ENCODE measurements at places on chromosomes 12 and 14.

DNA sequence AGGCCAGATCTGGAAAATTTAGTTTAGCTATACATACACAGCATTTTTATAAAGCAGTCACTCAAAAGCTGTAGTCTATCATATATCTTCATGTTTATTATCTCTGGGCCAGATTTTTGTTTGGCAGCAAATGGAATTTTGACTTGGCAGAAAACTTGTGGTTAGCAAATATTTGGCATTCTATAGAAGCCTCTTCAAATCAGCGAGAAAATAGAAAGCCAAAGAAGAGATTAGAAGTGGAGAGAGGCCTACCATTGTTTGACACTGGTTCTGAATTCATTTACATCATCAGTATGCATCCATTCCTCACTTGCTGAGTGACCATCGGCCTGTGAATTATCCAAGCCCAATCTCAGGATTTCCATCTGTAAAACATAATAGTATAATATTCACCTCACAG lies 1077.6 kb downstream of the GALC start:
- no peak for DNase-seq

DNA sequence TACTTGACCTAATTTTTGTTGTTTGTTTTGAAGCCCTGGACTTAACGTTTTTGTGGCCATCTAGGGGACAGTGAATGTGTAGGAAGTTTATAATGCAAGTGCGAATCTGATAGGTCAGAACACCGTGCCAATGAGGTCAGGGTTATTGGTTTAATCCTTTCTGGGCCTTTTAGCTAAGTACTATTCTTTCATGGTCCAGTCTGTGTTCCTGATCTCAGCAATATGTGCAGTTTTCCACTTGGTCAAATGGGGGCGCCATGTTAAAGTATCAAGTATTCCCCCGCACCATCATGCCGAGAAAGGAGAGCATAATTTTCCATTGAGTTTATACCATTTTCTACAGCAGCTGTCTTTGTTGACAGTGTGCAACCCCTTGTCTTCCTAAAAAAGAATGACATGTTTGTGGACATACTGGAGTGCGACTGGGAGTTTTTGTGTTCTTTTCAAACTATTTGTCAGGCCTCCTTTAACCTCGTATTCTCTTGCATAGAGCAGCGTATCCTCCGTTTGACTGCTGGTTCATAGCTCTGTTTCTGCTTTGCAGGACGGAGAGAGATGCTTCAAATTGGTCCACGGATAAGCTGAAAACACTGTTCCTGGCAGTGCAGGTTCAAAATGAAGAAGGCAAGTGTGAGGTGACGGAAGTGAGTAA lies 1.3 kb downstream of the AHSA1 start:
- peak; percentile 23 for DNase-seq

DNA sequence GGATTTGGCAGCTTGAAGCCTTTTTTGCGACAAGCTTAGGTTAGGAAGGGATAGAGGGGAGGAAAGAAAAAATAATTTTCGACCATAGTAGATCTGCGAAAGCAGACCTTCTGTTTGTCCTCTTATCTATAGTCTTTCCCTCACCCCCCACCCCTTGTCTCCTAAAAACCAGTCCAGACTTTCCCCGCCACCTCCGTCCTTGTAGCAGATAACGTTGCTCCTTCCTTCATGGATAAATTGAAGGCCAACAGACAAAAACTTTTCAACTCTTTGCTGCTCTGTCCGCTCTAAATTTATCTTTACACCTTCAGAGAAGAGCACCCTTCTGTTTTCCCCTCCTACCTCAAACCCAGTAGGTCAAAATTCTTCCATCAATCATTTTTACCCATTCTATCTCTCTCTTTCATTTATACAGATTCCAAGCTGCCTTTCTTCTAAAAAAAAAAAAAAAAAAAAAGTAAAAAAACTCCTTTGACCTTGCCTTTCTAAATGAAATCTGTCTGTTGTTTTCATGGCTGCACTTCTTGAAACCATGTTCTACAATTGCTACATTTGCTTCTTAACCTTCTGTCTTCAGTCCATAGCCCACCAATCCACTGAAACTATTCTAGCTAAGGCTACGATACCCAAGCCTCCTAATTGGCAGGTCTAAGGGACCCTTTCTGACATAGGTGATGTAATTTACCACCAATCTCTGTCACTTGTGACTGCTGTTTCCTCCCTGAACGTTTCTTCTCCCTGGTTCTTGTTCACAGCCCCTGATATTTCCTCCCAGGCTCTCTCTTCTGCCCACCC lies 11.1 kb upstream of the NEMF start:
- no peak for DNase-seq

DNA sequence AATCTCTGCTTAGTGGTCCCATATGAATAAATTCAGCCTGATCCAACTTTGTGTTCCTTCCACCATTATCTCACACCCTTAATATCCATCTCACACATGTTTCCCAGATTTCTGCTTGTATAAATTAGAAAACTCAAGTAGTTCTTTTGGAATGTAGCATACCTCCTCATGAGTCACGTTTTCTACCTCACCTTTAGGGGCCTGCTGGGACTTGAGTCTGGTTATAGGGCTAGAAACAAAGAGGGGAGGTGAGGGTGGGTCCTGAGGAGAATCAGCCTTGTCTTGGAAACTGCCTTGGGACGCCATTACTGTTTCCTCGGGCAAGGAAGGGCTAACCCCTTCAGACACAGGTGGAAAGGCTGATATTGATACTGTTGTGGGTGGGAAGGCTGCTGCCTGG lies 51.1 kb downstream of the EMP1 start:
- DNase-seq: no peak

DNA sequence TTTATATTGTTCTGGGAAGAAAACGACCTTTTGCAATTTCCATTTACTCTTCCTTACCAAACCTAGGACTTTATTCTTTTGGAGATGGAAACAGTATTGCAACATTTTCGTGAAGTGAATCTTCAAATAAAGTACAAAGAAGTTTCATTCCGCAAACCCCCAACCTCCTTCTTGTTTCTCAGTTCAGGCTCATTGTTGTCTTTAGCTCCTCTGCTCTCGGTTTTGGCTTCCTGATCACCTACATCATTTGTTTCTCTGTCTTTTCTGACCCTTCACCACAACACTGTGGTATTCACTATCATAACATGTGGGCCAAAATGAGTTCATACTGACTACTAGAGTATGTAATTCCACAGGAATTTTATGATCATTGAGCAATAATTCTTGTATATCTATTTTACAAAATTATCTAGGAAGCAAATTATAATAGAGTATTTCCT lies 266.8 kb downstream of the ADAMTS20 start:
- DNase-seq: no peak

- no peak for DNase-seq
Observed at GRCh38 chr14:39372656-39373055, 59.6 kb downstream of the FBXO33 start.

- DNase-seq: no peak
Observed at GRCh38 chr14:60163693-60164092, 1.5 kb downstream of the DHRS7 start.

GRCh38 chr12:24201258-24201970 lies 251.9 kb upstream of the SOX5 start:
- no peak for DNase-seq

DNA sequence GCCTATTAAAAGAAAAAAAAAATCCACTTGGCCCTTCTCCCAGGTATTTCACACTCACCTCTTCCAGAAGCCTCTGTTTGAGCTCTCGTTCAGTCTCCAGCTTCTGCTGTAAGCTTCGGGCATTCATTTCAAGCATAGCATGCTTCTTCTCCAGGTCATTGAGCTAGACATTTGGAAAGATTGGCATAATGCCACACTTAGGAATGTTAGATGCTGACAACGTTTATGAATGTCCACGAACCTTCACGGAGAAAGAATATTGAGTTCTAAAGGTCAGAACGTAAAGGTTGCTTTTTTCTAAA lies 60.5 kb downstream of the PRKAB1 start:
- no peak for DNase-seq

GRCh38 chr12:70618371-70618770 lies 18.9 kb downstream of the PTPRB start:
- no peak for DNase-seq

DNA sequence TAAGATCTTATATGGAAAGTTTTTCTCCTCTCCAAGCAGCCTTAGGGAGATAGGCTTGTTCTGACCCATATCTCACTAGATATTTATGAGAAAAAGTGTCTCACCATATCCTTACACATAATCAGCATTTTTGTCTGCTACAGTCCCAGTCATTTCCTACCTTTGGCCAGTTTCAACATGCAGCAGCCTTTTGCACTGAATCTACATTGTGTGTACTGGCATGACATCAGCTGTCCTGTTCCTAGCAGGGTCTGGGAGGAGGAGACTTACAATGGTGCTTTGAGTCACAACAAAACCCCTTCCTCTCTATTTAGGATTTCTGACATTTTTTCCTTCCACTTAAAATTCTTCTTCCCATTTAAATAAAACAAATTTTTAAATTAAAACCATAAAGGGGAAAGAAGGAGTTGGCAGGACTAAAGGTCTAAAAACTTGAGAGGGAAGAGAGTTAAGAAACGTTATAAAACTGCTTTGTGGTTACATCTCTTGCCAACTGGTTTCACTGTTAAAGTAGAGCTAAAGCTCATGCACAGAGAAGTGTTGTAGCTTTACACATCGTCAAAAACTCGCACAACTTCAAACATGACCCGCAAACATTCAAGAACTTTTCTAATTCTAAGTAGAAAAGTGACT lies 53.3 kb upstream of the CERS5 start:
- no peak for DNase-seq

- no peak for DNase-seq
Observed at GRCh38 chr12:118778077-118778476, 203.3 kb upstream of the SRRM4 start.

DNA sequence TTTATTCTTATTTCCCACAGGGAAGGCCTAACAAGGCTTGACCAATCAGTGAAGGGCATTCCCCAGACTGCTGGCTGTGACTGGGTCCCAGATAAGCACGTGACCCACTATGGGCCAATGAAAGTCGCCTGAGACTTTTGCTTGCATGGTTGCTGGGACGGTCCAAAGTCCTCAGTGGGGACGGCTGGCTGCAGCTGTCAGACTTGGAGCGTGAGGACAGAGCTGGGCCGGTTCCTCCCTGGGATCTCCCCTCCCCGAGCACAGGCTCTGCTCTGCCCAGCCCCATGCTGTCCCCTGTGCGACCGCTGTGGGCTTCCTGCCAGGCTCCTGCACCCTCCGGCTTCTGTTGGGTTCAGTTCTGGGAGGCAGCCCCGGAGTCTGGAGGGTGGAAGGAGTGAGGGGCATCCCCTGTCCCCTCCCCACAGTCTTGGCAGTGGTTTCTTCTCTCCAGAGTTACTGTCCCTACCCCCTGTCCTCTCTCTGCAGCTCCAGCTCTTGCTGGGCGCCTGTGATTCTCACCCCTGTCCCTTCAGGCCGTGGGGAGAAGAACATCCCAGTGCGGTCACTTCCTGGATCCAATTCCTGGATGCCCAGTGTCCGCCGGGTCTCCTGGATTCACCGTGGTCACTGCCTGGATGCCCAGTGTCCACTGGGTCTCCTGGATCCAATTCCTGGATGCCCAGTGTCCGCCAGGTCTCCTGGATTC lies 50.1 kb downstream of the GALNT9 start:
- DNase-seq: no peak

DNA sequence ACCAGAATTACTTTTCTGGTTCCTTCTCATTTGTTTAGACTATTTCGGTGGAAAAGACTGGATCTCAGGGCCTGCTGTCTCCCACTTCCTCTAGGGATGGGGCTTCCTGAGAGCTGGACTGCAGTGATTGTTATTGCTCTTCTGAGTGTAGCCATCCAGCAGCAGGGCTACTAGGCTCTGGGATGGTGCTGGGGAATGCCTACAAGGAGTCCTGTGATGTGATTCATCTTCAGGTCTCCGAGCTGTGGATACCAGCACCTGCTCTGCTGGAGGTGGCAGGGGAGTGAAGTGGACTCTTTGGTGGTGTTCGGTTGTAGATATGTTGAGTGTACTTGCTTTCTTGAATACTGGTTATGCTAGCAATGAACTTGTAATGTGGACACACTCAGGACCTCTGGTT lies 42.7 kb downstream of the AEBP2 start:
- no peak for DNase-seq

DNA sequence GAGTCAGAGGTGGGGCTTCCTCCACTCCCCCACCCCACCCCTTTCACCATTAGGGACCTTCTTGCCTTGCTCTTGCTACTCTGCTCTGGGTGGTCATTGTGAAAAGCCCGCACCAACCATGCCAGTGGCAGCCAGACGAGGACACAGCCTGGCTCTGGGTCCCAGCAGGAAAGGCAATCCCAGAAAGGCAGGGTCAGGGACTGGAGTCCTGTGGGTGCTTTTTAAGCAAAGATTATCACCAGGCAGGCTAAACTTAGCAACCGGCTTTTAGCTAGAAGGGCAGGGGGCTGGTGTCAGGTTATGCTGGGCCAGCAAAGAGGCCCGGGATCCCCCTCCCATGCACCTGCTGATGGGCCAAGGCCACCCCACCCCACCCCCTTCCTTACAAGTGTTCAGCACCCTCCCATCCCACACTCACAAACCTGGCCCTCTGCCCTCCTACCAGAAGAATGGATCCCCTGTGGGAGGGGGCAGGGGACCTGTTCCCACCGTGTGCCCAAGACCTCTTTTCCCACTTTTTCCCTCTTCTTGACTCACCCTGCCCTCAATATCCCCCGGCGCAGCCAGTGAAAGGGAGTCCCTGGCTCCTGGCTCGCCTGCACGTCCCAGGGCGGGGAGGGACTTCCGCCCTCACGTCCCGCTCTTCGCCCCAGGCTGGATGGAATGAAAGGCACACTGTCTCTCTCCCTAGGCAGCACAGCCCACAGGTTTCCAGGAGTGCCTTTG lies 1.2 kb upstream of the GAPDH start:
- DNase-seq: no peak

GRCh38 chr12:12126551-12126950 lies 55.8 kb downstream of the BCL2L14 start:
- no peak for DNase-seq

DNA sequence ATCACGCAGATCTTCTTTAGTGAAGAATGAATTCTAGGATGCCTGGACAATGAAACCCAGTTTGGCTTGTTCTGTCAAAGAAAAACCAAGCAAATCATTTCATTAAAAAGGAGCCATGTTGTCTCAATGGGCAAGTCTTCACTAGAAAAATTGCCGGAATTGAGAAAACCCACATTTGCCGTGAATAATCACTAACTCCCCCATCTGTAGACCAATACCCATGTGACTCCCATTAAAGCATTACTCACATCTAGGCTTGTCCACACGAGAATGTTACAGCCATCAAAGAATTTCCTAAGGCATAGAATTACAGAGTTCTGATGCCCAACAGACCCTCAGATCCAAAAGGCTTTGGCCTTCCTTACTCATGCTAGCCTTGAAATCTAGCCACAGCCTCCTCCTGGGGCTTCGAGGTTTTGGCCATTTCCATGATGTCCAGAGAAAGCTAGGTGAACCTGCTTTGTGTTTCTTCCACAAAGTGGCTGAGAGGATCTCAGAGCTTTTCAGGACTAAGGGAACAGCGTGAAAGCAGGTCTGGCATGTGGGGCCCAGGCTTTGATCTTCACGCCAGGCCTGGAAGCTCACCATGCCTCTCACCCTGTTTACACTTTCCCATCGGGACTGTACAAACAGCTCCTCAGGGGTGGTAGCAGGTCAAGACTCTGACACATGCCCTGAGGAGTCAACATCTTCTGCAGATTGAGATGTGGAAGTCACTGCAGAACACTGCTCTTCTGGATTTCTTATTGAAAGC lies 12.1 kb downstream of the SLC7A8 start:
- DNase-seq: no peak

Data from activated CD8-positive, alpha-beta memory T cell treated with anti-CD3 and anti-CD28 coated beads for 1 hour (primary cell).